ENCODE measurements at places on chromosomes 4 and X.

- H3K27ac ChIP-seq: no peak overlapping the region
- H3K36me3 ChIP-seq: peaks cover 11% of the 10 kb centered on the region
- peaks cover 4% of the 10 kb centered on the region for H3K4me1 ChIP-seq
These were observed 23.7 kb downstream of the TAPT1 start for GRCh38 chr4:16202598-16202997.

DNA sequence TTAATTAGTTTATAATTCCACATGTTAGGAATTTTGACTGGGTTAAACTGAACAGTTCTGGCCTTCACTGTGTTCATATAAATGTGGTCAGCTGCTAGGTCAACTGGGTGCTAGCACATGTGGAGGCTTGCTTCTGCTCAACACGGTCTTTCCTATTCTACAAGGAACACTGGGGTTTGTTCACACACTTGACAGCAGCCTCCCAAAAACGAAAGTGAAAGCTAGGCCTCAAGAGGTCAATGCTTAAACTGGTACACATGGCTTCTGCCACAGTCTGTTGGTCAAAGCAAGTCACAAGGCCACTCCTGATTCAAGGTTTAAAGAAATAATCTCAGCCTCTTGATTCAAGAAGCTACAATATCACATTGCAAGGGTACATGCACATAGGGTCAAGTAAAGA, 126.5 kb downstream of the QDPR start:
- no peaks in the 10 kb centered on the region for H3K4me1 ChIP-seq
- no peaks in the 10 kb centered on the region for H3K36me3 ChIP-seq
- H3K27me3 ChIP-seq: no peaks in the 10 kb centered on the region
- H3K27ac ChIP-seq: no peak overlapping the region
- no peak for DNase-seq

DNA sequence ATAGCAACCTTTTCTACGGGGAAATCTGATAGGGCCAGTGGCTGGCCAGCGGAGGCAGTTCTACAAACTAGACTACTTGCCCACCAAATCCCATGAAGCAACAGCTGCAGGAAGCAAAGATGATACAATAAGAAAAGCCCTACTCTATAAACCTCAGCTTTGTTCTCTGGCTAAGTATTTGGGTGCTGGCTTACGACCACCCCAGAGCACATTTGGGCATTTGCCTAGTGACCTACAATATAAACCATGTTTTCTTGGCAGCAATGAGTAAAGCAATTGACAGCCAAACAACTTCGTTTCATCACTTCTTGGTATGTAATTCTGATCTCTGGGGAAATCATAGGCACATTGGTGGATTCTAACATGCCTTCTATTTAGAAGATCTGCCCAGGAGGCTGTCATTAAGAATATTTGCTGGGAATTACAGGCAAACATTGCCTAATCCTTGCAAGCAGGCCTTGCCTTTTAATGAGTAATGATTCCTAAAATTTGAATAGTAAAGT, 7.5 kb upstream of the LHFPL1 start:
- H3K4me1 ChIP-seq: no peaks in the 10 kb centered on the region
- H3K36me3 ChIP-seq: no peaks in the 10 kb centered on the region
- no peak overlapping the region for H3K4me3 ChIP-seq

DNA sequence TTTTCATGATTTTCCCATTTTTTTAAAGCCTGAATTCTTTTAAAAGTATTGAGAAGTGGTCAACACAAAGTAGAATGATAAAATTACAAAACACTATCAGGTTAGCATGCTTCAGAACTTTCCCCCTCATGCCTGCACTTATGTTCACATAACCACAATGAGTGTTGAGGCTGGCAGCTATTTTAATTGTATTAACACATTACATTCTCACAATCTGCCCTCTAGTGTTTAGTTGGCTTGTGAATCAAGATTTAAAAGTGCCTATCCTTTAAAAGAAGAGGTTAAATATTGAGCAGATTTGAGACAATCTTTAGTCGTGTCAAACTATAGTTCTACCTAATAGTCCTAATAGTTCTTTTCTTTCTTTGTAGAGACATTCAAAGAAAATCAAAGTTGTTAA, 93.6 kb upstream of the NAP1L5 start:
- no peaks in the 10 kb centered on the region for H3K27me3 ChIP-seq
- H3K4me3 ChIP-seq: no peak overlapping the region
- H3K27ac ChIP-seq: no peak overlapping the region
- H3K36me3 ChIP-seq: peaks cover 26% of the 10 kb centered on the region
- no peak for DNase-seq

GRCh38 chr4:1169171-1169671, 3.2 kb downstream of the SPON2 start:
- no peak overlapping the region for H3K27ac ChIP-seq
- no peaks in the 10 kb centered on the region for H3K27me3 ChIP-seq
- peak; percentile 22 for DNase-seq
- H3K36me3 ChIP-seq: no peaks in the 10 kb centered on the region
- H3K4me3 ChIP-seq: no peak overlapping the region
- H3K4me1 ChIP-seq: peaks cover 22% of the 10 kb centered on the region

DNA sequence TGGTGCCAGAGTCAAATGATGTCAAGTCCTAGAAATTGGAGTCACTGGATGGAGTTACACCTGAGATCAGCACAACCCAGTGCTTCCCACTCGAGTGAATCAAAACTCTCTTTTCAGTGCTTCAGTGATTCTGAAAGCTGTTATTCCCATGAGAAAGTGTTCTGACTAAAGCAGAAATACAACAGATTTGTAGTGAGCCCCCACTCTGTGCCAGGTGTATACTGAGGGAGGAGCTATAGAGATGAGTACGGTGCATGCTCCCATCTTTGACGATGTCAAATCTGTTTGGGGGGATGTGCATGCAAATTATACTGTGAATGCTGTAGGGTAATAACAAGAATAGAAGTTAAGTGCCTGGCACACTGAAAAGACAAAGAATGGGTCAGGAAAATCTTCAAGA, 330.2 kb downstream of the HS3ST1 start:
- H3K4me3 ChIP-seq: no peak overlapping the region
- no peaks in the 10 kb centered on the region for H3K36me3 ChIP-seq
- DNase-seq: no peak
- no peak overlapping the region for H3K27ac ChIP-seq
- no peaks in the 10 kb centered on the region for H3K4me1 ChIP-seq

GRCh38 chr4:1576304-1576960, 107.7 kb downstream of the FAM53A start:
- peaks cover 30% of the 10 kb centered on the region for H3K4me1 ChIP-seq
- H3K27ac ChIP-seq: no peak overlapping the region
- no peaks in the 10 kb centered on the region for H3K27me3 ChIP-seq
- H3K4me3 ChIP-seq: no peak overlapping the region
- no peak for DNase-seq
- H3K36me3 ChIP-seq: no peaks in the 10 kb centered on the region

DNA sequence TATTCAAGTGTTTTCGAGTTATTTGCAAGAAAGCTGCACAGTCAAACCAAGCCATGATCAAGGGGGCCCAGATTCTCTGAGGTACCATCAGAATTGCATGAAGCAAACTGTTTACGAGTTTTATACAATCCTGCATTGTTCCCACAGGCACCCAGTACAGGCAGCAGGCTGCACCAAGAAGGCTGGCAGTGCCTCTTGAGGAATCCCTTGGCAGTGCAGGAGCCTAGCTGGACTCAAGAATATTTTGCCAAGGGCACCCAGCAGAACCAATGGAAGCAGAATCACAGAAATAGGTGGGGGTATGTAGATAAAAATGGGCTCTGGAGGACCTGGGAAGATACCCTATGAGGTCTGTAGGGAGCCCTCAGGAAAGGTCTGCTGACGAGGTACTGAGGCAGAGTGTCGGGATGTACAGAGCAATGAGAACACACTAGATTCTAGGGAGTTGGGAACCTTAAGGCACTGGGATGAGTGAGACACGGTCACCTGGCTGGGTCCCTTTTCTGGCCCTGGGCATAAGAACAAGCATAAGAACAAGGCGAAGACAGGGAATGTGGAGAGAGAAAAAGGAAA, 2.5 kb upstream of the PLP1 start:
- no peak overlapping the region for H3K27ac ChIP-seq
- H3K36me3 ChIP-seq: no peaks in the 10 kb centered on the region
- no peak overlapping the region for H3K4me3 ChIP-seq
- H3K27me3 ChIP-seq: no peaks in the 10 kb centered on the region
- no peak for DNase-seq

DNA sequence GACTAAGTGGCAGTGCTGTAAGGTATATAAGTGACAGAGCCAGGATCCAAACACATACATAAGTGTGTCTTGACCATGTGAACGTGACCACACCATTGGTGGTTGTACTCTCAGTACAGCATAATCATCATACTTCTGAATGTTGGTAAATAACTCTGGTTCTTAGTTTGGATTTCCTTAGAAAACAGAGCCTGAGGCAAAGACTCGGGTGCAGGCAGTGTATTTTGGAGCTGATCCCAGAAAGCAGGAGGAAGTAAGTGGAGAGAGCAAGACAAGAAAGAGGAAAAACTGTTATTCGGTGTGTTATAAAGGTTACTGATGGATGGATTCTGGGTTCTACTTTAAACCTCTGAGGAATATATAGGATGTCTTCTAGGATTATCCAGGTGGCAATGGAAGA, 127.9 kb downstream of the SLC39A8 start:
- H3K27ac ChIP-seq: no peak overlapping the region
- no peak overlapping the region for H3K4me3 ChIP-seq
- H3K27me3 ChIP-seq: no peaks in the 10 kb centered on the region
- no peaks in the 10 kb centered on the region for H3K4me1 ChIP-seq
- DNase-seq: no peak
- no peaks in the 10 kb centered on the region for H3K36me3 ChIP-seq

GRCh38 chr4:120395746-120396145, 329.1 kb upstream of the MAD2L1 start:
- no peak overlapping the region for H3K4me3 ChIP-seq
- no peaks in the 10 kb centered on the region for H3K4me1 ChIP-seq
- H3K36me3 ChIP-seq: no peaks in the 10 kb centered on the region
- DNase-seq: no peak
- no peak overlapping the region for H3K27ac ChIP-seq
- H3K27me3 ChIP-seq: no peaks in the 10 kb centered on the region

- no peaks in the 10 kb centered on the region for H3K36me3 ChIP-seq
- H3K4me1 ChIP-seq: no peaks in the 10 kb centered on the region
- no peak overlapping the region for H3K4me3 ChIP-seq
- DNase-seq: no peak
- H3K27me3 ChIP-seq: no peaks in the 10 kb centered on the region
- H3K27ac ChIP-seq: no peak overlapping the region
These were observed 341.1 kb downstream of the GBA3 start for GRCh38 chr4:23033796-23034195.

- no peaks in the 10 kb centered on the region for H3K4me1 ChIP-seq
- no peak overlapping the region for H3K4me3 ChIP-seq
- H3K36me3 ChIP-seq: no peaks in the 10 kb centered on the region
- peaks cover 27% of the 10 kb centered on the region for H3K27me3 ChIP-seq
- DNase-seq: no peak
These were observed 113.8 kb upstream of the RBPJ start for GRCh38 chr4:26206999-26207398.

DNA sequence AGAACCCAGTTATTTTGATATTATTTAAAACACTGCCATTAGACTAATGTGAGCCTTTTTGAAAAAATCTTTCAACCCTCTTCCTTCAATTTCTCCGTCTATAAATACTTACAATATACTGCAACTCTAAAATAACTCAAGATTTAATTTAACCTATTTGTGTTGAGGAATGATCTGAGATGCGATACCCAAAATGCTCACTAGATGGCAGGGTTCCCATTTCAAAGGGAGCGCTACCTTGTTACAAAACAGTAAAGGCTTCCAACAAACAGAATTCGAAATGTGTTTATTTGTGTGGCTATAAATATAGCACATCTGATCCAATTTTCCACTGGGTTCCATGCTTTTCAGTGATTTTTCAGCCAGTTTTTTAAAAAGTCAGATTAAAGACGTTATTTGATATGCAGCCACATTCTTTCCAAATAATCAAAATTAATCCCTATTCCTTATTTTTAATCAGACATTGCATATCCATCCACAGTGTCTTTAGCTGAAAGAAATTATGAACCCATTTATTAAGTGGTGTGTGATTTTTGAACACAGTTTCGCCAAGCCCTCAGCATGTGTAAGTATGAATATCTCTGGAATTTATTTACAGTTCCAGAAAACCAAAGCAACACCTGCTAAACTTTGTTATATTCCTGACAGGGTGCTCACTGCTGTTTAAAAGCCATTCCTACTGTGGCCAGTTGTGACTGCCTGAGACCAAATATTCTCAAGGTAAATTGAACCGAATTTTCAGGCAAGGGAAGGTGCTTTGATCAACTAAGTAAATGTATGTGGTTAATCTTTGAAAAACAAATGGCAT, 668.0 kb upstream of the LCORL start:
- no peak overlapping the region for H3K4me3 ChIP-seq
- H3K27ac ChIP-seq: no peak overlapping the region
- no peaks in the 10 kb centered on the region for H3K4me1 ChIP-seq
- H3K36me3 ChIP-seq: no peaks in the 10 kb centered on the region
- no peaks in the 10 kb centered on the region for H3K27me3 ChIP-seq
- DNase-seq: no peak

- H3K4me3 ChIP-seq: no peak overlapping the region
- DNase-seq: no peak
- H3K36me3 ChIP-seq: no peaks in the 10 kb centered on the region
- no peak overlapping the region for H3K27ac ChIP-seq
- no peaks in the 10 kb centered on the region for H3K27me3 ChIP-seq
These were observed 172.6 kb downstream of the AMELX start for GRCh38 chrX:11465648-11466411.

GRCh38 chr4:143281507-143282190, 55.0 kb upstream of the GAB1 start:
- H3K4me1 ChIP-seq: peaks cover 13% of the 10 kb centered on the region
- H3K36me3 ChIP-seq: no peaks in the 10 kb centered on the region
- no peak overlapping the region for H3K4me3 ChIP-seq
- H3K27ac ChIP-seq: no peak overlapping the region
- DNase-seq: no peak

DNA sequence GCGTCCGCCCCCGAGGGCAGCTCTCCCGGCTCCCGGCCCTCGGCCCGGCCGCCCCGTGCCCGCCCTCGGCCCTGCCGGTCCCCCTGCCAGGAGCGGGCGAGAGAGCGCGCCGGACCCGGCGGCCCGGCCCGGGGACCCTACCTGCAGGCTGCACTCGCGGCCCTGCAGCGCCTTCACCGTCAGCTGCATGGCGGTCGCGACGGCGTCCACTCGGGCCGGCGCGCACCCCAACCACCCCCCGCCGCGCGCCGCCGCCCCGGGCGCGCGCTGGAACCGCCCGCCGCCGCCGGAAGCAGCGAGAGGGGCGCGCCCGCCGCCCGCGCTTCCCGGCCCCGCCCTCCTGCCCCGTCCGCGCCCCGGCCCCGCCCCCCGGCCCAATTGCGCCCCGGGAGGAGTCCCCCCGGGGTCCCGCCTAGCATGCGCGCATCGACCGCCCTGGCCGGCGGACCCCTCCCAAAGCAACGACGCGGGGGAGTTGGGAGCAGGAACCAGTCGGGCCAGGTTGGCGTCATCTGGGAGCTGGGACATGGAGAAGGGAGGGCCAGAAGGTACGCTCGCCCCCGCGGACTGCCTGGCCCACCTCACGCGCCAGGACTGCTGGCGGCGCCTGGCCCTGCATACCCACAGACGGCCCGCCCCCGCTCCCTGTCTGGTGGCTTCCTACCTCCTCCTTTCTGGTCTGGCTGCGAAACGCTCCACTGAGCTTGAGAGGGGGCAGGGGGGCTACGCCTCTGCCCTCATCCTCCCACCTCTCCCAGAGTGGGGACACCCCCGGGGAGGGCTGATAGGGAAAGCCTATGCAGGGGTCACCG, at the start of gene UBL4A:
Gene UBL4A (minus strand): TSS at position 220 of the 812 bp plus-strand sequence. CDS start 31 bp downstream, at position 189.
- peak within 1 kb of the TSS; percentile 76 for H3K4me3 ChIP-seq
- H3K27ac ChIP-seq: peak within 1 kb of the TSS; percentile 76
- H3K36me3 ChIP-seq: peaks cover 6% of the 10 kb centered on the region
- H3K4me1 ChIP-seq: peaks cover 39% of the 10 kb centered on the region

Measured in tibial artery (tissue), 4 donors.